T-helper 1 cell (primary cell): ENCODE measurements at places on chromosomes 1 and 21.

GRCh38 chr1:46067652-46068051, 64.8 kb downstream of the PIK3R3 start:
- no peak for DNase-seq

DNA sequence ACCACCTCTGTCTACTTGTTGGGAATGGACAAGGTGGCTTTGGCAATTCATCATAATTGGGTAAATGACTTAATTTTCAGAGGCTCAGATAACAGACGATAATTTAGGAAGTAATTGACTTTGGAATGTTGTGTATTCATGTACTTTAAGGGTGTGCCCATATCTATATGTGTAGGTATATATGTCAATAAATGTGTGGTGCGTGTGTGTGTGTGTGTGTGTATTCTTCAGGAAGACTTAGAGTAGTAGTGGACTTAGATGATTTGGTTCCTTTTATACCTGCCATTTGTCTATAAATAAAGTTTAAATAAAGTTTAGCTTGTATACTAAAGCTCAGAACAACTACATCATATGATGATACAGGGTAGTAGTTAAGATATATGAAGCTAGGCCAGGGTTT, 20.0 kb upstream of the JUN start:
- DNase-seq = no peak

- no peak for DNase-seq
These were observed 184.5 kb downstream of the TGFBR3 start for GRCh38 chr1:91701472-91701869.

DNA sequence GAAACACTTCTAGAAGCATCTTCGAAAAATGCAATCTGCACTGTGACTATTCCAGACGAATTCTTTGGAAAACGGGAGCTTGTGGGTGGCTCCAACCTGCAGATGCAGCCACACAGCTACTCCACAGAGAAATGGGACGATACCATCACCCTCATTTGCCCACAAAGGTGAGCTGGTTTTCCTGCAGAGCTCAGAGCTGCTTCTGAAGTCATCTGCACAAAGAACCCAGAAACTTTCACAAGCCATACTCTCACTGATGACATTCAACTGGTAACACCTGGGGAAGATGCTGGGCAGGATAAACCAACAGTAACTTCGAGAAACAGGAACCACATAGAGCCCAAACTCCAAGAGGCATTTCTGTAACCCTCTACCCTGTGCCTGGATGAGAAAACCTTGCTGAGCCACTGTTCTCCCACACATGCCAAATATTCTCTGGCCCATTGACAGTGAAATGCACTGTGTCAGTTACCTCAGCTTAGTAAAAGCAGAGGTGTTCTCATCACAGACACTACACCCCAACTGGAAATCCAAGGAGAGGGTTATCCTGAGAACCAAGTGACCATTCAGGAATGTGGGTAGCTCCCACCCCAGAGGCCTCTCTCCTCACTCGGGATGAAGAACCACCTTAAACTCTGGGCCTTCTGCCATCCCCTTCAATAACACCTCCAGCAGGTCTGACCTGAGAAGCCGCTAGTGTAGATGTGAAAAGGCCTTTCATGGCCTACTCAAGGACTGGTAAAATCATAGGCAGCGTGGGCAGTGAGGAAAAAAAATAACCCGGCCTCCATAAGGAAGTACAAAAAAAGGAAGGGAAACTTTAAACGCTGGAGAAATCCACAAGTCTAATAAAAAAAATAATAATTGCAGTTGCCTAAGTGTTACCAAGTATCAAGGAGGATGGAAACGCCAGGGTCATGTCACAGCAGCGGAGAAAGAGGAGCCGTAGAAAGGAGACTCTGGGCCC, 56.7 kb downstream of the HSF2BP start:
- no peak for DNase-seq

DNA sequence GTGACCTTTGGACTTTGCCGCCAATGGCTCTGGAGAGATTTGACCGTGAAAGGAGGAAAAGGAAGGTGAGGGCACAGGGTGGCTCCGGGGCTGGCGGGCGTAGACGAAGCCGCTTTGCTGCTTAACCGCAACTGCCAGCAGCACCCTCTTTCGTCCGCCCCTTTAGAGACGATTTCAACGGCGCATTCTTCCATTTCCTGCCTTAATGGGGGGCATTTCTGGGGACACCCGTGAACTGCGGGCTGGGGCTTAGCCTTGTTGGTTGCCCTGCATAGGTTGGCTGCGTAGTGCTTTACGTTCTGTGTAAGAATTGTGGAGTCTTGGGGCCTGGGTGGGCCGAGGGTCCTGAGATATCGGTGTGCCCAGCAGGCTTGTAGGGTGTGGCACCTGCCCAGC, 6.7 kb upstream of the NPHP4 start:
- no peak for DNase-seq

DNA sequence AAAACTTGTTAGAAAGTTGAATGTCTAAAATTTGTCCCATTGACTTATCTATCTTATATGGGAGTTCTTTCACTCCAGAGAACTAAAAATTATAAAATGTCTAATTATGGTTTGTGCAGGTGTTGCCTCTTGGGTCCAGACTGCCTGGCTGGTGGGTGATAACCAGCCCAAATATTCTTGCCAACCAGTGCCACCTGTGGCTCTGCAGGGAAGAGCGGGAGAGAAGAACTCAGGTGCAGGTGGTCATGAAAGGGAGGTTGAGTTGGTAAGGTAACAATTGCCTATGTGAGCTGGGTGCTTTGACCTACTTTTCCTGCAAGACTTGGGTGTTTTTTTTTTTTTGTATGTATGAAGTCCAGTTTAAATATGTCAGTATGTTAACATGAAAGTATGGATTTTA, 10.2 kb downstream of the RPS6KC1 start:
- DNase-seq = no peak

GRCh38 chr1:70866542-70867264, 180.9 kb downstream of the PTGER3 start:
- no peak for DNase-seq

DNA sequence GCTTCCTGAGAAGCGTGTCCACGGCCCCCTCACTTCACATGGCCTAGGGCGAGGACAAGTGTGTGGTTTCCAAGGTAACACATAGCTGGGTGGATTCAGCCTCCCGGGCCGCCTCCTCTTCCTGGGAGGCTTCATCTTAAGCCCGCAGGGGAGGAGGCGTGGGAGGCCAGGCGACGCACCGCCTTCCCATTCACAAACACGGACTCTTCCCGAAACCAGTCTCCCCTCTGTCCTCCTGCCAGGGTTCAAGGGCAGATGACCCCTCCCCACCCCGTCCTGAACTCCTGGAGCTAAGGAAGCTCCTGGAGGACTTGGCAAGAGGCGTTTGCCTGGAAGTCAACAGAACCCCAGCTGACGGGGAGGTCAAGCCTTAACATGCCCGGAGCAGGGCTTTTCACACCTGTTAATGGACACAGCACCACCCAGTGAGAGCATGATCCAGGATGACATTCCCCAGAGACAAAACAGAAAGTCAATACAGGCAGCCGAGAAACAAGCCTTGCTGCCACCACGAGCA, 56.7 kb downstream of the KCNN3 start:
- no peak for DNase-seq

DNA sequence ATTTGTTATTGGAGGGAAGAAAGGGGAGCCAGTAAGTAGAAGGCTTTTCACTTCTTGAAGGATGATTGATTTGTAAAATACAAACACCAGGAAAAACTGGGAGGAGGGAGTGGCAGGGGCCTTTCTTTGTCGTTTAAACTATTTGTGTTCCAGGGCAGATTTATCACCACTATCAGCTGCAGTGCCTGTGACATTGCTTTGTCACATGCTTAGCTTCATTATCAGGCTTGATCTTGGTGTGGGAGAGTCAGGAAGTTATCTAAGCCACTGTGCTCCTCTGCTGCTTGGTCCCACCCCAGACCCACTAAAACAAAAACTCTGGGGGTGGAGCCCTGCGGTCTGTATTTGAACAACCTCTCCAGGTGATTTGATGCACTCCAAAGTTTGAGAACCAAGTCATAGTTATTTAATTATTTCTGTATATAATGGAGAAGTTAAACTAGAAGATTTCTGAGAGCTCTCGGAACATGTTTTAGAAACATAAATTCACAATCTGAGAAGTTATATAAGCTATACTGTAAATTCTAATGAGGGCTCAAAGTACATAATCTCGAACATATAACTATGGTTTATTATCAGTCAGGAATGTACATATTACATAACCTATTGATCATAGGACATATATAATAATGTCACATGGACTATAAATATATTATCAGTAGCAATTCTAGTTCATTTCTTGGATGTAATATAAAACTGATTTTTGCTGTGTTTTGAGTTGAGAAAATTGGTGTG, 87.9 kb downstream of the CDC14A start:
- DNase-seq = peak; percentile 55

GRCh38 chr1:29237129-29237821, 953 bp downstream of the PTPRU start:
- DNase-seq = no peak

GRCh38 chr1:180498594-180498993, 3.8 kb downstream of the ACBD6 start:
- DNase-seq = no peak

DNA sequence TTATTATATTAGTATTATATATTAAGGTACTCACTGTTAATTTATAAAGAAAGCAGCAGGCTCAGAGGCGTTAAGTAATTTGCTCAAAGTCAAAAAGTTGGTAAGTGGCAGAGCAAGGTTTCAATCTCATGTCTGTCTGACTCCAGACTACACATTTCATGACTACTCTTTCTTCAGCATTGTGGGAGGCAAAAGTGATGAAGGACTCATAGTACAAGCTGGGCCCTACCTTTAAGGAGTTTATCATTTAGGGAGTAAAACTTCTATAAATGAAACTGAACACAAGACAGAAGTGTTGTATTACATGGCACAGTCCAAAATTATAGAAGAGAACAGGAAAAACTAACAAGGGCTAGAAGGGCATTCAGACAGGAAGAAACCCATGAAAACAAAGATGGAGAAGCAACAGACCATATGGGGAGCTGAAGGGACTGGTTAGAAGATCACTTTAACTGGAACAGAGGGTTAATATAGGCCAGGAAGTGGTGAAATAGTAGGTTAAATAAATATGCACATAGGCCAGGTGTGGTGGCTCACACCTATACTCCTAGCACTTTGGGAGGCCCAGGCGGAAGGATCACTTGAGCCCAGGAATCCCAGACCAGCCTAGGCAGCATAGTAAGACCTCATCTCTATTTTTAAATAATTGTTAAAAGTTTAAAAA, 11.5 kb downstream of the SORT1 start:
- no peak for DNase-seq

GRCh38 chr21:43953021-43953420, 59.1 kb upstream of the TRAPPC10 start:
- no peak for DNase-seq

GRCh38 chr1:221078260-221078965, 199.2 kb downstream of the HLX start:
- no peak for DNase-seq

DNA sequence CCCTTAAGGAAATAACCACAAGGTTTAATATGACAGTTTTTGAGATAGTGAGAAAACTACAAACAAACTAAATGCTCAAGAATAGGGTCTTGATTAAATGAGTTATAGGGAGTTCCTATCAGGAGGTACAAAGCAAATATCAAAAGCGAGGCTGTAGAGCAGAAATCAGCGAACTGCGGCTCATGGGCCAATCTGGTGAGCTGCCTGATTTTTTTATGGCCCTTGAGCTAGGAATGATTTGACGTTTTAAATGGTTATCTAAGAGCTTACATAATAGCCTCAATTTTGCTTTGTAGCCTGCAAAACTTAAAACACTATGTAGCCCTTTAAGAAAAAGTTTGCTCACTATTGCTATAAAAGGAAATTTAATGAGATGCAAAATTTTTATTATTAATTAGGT, 62.2 kb downstream of the XCL2 start:
- DNase-seq = no peak

DNA sequence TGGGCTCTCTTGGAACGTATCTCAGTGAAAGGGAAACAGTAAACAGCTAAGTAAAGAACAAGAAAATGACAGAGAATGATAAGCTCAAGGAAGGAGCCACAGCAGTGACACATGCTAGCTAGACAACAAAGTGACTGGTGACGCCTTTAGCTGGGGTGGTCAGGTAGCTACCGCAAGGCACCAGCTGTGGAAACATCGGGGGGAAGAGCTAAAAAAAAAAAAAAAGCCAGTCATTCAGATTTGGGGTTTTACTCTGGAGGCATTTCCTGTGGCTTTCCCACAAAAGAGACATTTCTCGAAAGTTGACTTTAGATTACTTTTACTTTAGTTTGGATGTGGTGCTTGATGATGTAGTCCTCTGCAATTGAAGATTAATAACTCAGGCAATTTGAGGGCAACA, 2.1 kb downstream of the FHAD1 start:
- DNase-seq = peak; percentile 20

DNA sequence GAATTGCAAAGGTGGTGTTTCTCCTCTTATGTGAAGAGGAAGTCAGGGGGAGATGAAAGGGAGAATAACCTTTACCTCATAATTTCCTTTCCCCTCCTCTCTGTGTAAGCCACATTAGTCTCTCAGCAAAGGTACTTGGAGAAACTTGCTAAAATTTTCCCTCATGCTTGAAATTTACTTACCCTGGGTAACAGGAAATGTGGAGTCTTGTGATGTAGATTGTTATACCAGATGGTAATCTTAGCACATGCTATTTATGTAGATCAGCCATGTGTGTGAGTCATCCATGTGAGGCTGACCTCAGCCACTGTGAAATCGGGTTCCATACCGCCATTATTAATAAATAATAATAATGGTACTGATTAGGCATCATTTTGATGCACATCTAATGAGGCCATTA, 128.4 kb downstream of the TGFB2 start:
- no peak for DNase-seq

- no peak for DNase-seq
These were observed 47.7 kb downstream of the POU2F1 start for GRCh38 chr1:167268347-167268787.

DNA sequence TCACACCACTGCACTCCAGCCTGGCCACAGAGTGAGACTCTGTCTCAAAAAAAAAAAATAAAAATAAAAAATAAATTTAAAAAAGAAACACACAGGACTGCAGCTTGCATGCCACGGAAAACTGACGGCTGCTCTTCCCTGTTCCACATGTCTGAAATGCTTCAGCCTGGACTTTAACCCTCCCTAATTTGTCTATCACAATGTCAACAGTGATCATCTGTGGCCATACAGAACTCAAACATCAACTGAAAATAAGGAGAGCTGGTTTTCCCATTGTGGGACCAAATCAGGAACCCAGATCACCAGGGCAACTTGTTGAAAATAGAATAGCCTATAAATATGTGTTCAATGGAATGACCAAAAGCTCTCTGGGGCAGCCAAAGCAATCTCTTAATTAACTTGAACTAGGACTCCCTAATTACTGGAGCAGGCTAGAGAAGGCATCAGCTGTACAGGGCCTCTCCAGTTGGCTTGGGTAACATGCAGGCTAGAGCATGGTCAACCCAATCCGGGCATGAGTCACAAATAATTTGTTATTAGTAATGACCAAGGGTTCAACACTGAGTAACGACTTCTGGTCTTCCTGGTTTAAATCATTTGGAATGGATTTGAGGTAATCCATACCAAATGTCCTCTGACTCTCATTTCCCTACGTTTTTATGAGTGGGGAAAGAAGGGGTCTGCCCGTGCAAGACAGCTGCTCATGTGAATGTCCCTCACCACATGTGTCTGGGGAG, 62.7 kb upstream of the KAZN start:
- DNase-seq = no peak

- no peak for DNase-seq
These were observed 40.0 kb upstream of the APP start for GRCh38 chr21:26210614-26211013.

GRCh38 chr1:160935527-160936258, 18.9 kb downstream of the ITLN2 start:
- no peak for DNase-seq
